Ammon's horn (tissue), 1 donor: ENCODE measurements at places on chromosomes 7 and 10.

GRCh38 chr10:11341283-11341960 lies 270.0 kb downstream of the USP6NL start:
- no peak for DNase-seq

DNA sequence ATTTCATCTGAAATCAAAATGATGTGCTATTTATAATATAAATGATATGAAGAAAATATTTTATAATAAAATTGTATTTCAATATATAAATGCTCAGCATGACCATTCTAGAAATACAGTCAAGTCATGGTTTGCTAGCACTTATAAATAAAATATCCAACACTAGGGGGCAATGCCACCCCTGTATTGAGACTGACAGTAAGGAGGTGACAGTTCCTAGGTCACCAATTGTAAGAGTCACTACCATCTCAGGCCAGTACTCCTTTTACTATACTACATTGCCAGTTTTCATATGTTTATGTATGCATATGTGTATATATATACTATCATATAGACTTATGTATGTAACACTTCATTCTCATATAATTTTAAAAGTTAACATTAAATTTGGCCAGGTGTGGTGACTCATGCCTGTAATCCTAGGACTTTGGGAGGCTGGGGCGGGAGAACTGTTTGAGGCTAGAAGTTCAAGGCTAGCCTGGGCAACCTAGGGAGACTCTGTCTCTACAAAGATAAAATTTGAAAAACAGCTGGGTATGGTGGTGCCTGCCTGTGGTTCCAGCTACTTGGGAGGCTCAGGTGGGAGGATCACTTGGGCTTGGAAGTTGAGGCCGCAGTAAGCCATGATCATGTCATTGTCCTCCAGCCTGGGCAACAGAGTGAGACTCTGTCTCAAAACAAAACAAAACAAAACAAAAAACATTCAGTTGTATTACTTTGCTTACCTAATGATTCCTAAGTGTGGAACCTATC lies 2.4 kb upstream of the CNOT4 start:
- peak; percentile 71 for DNase-seq

GRCh38 chr7:3969286-3969685 lies 668.2 kb downstream of the SDK1 start:
- no peak for DNase-seq

- no peak for DNase-seq
Measured at GRCh38 chr7:71414490-71414889, 282.5 kb downstream of the GALNT17 start.

DNA sequence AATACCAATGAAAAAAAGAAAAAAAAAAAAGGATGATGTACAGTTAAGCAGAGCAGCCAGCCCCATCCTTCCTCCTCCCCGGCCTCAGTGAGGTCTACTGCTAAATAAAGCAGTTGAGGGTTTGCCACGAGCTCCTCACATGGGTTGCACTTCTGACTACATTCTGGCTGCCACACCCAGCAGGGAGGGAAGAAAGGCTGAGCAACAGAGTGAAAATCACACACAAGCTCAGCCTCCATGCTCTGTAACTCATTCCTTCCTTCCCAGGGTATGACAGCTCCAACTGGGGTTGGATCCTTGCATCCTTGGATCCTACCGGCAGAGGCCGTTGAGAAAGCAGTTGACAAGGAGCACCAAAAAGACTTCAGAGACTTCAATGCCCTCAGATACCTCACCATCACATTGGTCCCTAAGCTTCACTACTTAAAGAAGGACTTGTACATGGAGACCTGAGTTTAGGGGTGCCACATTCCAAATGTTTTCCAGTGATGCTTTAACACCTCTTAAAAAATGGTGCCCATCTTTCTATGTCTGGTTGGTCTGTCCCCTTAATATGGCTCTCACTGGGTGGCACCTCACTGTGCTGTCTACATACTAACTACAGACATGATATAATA lies 52.9 kb upstream of the PIK3CG start:
- peak; percentile 66 for DNase-seq

- DNase-seq = no peak
Measured at GRCh38 chr7:44769376-44769775, 20.7 kb downstream of the ZMIZ2 start.

DNA sequence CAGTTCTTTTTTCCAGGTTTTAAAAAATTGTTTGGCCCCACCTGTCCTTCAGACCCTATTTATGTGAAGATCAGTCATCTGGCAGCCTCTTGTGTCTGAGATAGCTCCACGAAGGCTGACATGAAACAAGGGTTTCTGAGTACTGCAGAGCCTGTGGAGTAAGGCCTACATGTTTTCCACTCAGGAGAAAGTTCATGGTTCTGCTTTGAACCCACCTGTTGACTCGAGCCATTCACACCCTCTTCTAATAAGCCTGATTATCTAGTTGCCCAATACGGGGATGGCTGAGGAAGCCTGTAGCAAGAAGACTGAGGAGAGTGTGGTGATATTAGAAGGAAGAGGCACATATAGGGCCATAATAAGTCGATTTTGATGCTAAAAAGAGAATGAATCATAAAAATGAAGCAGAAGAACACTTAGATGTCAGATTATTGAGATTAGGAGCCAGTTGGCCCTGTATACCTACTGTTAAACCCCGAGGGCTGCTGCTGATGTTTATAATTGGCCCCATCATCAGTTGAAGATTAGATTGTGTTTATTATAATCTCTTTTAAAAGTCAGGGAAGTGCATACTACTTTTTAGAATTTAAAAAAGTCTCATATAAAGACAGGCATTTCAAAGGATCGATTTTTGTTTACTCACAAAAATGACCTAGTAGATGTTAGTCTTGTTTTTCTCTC lies 109.4 kb downstream of the CDK14 start:
- DNase-seq = no peak

DNA sequence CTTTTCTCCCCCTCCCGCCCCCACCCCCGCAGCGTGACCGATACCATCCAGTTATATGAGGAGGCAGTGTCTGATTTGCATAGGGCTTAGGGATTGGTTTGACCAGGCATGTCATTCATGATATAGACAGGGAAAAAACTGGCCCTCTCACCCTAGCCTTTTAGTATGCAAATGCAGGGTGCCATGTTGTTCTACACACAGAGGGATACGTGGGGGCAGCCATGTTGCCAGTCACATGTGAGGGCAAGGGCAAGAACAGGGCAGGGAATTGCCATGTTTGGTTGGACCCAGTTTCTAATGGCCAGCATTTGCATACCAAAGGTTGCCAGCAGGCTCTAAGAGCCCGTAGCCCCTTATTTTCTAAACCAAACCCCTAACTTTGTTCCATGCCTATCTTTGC lies 552.1 kb downstream of the SORCS1 start:
- no peak for DNase-seq

DNA sequence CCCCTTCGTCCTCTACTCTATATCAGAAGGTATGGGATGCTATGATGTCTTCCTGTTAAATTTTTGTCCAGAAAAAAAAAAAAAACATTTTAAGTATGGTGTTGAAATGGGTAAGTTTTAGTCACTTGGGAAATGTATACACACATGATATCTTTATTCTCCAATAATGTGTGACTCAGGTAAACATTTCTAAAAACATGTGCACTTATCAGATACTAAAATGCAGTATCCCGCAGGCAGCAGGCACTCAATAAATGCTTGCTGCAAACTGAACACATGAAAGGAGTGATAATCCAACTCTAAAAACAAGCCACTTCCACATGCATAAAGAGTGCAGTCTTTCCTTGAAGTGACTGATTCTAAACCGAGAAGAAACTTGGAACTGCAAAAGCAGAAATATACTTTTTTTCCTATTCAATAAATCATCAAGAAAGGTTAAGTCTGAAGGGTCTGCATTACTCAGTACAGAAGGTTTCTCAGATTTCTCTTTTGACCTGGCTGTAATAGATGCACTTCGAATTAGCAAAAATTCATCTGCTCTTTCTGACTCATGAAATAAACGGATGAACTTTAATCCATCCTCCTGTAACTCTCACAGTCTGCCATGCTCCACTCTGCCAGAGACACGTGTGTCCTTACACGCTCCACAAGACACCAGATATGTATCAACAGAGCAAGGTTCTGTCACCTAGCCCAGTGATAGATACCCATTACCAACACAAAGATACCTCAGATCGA lies 84.0 kb downstream of the HIPK2 start:
- no peak for DNase-seq

GRCh38 chr10:61616611-61617010 lies 46.1 kb upstream of the CABCOCO1 start:
- DNase-seq = no peak
